ENCODE measurements at places on chromosomes 11 and 22.
A peak's percentile ranks its signal among the peaks of the same experiment; 100 is the strongest.

- no peak for DNase-seq
These were observed 60.7 kb upstream of the CCDC89 start for GRCh38 chr11:85746670-85747069.

DNA sequence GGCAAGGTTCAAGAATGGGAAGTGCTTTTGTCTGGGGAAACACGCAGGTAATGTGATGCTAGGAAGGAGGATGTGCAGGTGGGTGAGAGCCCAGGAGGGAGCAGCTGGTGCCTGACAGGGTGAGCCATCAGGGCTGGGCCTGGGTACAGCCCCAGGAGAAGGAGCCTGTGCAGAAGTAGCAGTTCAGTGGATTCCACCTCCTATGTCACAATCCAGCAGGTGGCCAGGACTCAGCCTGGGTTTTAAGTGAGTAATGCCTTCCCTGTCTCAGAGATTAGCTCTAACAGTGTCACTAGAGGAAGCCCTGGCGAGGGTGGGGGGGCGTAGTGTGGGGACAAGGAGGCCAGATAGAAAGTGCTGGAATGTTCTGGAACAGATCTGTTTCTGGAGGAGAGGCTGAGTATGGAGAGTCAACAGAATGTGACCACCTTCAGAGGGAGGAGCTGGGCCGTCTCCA, 8.1 kb downstream of the RIC8A start:
- no peak for DNase-seq

- no peak for DNase-seq
These were observed 24.6 kb upstream of the RTN4R start for GRCh38 chr22:20292673-20293232.

DNA sequence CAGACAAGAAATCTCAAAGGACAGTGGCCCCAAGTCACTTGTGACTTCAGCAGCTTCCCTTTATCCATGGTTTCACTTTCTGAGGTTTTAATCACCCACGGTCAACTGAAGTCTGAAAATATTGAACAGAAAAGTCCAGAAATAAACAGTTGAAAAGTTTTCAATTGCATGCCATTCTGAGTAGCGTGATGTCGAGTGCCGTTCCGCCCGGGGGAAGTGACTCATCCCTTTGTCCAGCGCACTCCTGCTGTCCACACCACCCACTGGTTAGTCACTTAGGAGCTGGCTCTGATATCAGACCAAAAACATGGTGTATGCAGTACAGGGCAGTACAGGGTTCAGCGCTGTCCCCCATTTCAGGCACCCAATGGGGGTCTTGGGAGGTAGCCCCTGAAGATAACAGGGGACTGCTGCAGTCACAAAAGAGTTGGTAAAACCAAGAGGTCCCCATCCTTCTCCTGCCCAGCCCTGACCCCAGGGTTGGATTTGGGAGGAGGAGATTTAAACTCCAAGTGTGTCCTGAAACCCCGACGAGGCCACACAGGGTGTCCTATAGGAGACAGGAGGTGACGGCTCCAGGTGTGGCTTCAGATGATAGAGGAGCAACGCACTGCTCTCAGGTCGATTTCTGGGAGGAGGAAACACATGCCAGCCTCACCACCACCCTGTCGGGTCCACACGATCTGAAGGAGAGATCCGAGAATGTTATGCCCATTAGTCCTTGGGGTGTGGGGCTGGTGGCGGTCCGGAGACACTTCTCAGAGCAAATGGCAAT, 390.1 kb downstream of the CTTN start:
- DNase-seq: no peak

GRCh38 chr22:25672289-25673084, 69.5 kb upstream of the MYO18B start:
- DNase-seq: no peak

DNA sequence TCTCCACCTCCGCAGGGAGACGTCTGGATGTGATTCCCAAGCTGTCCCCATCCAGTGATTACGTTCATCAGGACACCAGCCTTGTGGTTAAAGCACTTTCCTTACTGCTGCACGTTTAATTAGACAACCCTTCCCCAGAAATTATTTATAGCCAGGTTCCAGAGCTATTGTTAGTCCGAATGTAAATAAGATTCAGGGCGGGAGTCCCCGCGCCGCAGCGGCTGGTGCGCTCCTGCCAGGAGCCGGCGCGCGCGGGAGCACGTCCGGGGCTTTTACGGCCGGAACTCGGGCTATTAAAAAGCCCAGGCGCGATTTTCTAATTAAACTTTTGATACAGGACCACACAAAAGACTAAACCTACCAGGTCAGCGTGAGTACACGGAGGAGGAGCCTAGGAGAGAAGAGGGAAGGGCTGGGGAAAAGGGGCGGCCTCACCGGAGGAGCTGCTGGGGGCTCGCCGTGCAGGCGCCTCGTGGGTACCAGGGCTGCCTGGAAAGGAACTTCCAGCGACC, 538.3 kb downstream of the OPCML start:
- DNase-seq: peak; percentile 76

DNA sequence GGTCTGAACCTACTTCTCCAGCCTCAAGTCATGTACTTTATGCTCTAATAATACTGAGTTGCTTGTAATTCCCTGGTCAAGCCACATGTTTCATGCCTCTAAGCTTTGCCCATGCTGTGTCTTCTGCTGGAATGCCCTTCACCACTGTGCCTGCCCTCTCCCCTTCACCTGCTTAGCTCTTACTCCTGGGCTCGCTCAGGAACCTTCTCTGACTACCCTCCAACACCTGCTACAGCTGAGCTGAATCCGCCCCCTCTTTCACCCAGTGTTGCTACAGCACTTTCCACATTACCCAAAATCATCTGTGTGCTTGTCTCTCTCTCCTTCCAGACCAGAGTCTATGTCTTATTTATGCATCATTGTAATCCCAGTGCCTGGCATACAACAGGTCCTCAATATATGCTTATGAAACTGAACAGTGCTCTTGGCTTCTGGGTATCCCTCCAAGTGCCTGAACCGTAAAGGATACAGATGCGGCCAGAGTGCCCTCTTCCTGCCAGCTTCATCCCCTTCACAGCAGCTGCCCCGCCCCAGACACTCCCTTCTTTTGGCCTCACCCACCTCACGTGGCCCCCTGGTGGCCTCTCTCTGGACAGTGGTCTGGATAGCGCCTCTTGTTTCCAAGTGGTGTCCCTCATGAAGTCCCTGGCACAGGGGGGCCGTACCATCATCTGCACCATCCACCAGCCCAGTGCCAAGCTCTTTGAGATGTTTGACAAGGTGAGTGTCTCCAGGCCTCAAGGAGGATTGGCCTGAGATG, 7.1 kb downstream of the ABCG4 start:
- DNase-seq: no peak

- DNase-seq: peak; percentile 48
These were observed 7.6 kb downstream of the NECTIN1 start for GRCh38 chr11:119721129-119722120.

GRCh38 chr11:20489948-20490347, 102.4 kb downstream of the PRMT3 start:
- no peak for DNase-seq

DNA sequence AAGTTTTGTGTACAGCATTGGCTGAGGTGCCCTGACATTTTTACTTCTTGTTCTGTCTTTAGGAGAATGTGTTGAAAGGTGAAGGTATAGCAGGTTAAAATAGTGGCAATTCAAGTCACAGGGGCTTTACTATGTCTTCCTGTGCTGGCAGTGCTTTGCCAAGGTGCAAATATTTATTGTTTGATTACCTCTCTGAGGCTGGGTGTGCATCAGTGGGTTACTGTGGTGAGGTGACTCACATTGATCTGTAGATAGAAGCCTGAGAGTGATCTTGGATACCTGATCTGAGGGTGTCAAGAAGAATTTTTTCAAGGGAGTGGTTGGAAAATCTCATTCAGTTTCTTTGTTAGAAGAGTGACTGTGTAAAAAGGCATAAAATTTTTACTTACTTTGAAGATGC, 90.0 kb downstream of the ARHGAP42 start:
- DNase-seq: no peak

DNA sequence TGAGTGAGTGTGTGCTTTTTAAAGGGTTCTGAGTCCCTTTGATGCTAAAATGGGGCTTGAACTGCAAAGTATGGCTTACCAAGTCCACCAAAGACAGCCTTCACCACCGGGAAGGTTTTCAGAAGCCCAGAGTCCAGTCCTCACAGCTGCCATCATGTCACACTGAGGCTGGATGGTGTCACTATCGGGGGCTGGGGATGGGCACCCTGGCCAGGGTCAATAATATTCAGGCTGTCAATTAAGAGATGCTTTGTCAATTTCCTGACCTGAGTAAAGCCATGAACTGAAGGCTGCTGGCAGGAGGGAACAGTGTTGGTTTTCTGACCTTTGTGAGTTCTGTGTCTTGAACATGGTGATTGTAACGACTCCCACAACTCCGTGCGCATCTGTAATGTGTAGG, 373.0 kb upstream of the B3GAT1 start:
- no peak for DNase-seq

DNA sequence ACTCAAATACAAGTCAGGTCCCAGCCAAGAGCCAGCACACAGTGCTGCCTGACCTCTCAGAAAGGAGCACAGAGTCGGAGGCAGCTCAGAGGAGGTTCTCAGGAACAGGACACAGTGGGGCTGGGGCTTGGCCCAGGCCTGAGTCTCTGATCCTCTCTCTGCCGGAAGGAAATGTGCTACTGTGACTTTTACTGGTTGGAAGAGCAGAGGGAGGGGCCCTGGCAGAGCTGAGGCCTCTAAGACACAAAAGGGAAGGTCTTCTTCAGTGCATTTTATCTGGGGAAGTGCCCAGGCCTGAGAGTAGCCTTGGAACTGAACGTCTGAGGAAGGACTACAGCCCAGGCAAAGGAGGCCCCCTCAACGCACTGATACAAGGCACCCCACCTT, 16.2 kb upstream of the CASTOR1 start:
- no peak for DNase-seq

- no peak for DNase-seq
These were observed 50.9 kb downstream of the APOL1 start for GRCh38 chr22:36303874-36304273.

- DNase-seq: no peak
These were observed 81.3 kb upstream of the TP53I11 start for GRCh38 chr11:45031912-45032519.

GRCh38 chr22:23276656-23277582, 96.6 kb downstream of the BCR start:
- no peak for DNase-seq

DNA sequence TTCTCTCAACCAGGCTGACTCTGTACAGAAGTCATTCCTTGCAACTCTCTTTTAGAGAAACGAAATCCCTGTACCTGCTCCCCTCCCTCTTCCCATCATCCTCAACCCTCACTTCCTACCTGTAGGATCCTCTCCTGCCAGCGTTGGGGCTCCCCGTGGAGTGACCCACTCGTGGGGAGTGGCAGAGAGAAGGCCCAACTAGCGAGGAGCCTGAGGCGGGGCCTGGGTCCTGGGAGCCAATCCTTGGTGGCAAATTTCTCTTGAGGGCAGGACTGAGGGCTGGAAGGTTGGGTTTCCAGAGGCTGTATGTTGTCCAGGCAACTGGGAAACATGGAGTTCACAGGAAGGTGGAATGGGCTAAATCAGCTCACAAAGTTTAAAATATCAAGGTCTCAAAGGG, 10.4 kb downstream of the NHERF4 start:
- DNase-seq: no peak

All from NCI-H1105 (cell line).